HuH-7.5 (cell line): ENCODE measurements at places on chromosomes 2 and 18.

DNA sequence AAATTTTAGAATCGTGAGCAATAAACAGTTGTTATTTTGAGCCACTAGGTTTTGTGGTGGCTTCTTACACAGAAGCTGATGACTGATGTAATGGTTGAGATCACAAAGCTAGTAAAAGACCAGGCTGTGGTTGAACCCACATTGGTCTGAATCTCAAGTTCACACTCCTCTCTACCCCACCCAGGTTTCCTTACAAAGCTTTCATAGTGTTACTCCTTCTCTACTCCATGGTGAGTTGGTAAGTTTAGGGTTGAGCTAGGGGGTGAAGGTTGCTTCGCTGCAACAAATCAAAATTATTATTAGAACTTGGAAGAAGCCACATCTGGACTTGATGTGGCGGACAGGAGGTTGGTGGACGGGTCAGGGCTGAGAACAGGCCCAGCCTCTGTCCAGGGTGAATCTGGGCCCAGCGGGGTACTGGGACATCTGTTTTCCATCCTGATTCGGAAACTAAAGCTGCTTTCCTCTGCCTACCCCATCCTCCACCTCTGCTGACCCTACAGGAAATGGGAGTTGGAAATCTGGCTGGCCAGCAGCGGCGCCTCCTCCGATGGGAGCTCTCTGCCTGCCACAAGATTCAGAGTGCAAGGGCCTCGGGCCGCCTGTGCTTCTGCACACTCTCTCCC, 86.3 kb downstream of the ZFP36L2 start:
- DNase-seq = no peak

- DNase-seq = no peak
Observed at GRCh38 chr2:198236338-198236737, 431.9 kb downstream of the PLCL1 start.

- no peak for DNase-seq
Observed at GRCh38 chr2:232438951-232439757, 16.8 kb upstream of the ALPI start.

DNA sequence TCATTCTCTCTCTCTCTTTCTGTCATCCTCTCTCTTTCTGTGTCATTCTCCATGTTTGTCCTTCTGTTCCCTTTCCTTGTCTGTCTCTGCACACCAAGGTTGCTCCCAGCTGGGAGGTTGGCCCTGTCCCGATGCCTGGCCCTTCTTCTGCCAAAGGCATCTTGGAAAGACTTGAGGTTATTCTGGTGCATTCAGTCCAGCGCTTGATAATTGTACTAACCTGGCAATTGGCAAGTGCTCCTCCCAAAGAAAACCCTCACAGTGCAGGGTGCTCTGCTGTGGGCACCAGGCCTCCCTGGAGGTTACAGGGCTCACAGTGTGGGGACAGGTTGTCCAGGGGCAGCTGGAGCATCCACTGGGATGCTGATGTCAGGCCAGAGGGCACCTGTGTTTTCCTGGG, 95.4 kb downstream of the GLI2 start:
- no peak for DNase-seq
